Activated CD4-positive, alpha-beta T cell treated with anti-CD3 and anti-CD28 coated beads for 1 hour (primary cell): ENCODE measurements at places on chromosomes 6 and 20.

GRCh38 chr6:149157126-149157525, 160.4 kb upstream of the TAB2 start:
- no peak for DNase-seq

DNA sequence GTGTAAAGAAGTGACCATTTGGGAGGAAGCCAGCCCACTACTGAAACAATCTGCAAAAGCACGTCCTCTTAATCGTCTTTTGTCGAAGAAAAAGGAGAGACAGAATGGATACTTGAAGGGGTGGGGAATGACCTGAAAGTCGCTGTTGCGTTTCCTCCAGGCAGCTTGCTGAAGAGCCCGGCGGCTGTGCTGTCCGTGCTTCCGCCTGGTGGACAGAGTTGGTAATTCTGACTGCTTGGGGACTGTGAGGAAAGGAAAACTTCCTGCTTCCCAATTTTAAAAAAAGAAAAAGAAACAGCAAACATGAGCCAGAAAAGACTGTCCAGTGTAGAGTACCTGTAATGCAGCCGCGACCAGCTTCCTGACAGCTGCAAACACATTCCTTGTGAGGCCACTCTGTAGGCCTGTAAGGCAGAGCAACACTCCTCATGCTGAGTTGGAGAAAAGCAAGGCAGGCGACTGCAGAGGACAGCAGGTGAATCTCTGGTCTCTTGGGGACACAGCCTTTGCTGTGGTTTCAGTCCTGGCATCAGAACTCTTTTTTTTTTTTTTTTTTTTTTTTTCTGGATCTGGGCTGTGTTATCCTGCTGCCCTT, 251.1 kb upstream of the TBX18 start:
- DNase-seq = no peak

DNA sequence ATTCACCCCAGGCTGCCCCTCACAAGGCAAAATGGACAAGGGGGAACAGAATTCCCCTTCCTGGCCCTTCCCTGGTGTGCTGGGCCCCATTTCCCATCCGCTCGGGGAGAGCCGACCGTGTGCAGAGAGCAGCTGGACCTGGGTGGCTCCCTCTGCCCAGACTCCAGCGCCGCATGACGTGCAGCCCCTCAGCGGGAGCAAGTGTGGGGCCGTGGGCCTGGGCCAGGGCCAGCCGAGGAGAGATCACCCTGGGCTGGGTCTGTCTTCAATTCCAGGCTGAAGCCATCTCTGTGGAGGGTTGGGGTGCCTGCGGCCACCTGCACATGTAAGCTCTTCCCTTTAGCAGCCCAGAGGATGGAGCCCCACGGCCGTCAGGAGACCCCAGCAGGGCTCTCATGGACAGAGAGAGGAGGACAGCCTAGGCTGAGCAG, 241.8 kb downstream of the TTLL2 start:
- DNase-seq = no peak

- no peak for DNase-seq
Observed at GRCh38 chr6:167579806-167580618, 246.7 kb upstream of the AFDN start.

- no peak for DNase-seq
Observed at GRCh38 chr20:48777005-48777404, 50.8 kb downstream of the PREX1 start.

- no peak for DNase-seq
Observed at GRCh38 chr6:1601158-1602048, 8.3 kb upstream of the FOXC1 start.

GRCh38 chr6:32885698-32886286, 31.8 kb downstream of the PSMB9 start:
- DNase-seq = no peak

GRCh38 chr6:169829786-169830185, 78.4 kb downstream of the ERMARD start:
- no peak for DNase-seq
